ENCODE measurements at places on chromosomes 3 and 15.

- DNase-seq, result no peak
Observed at GRCh38 chr3:17793542-17794195, 51.2 kb upstream of the TBC1D5 start.

DNA sequence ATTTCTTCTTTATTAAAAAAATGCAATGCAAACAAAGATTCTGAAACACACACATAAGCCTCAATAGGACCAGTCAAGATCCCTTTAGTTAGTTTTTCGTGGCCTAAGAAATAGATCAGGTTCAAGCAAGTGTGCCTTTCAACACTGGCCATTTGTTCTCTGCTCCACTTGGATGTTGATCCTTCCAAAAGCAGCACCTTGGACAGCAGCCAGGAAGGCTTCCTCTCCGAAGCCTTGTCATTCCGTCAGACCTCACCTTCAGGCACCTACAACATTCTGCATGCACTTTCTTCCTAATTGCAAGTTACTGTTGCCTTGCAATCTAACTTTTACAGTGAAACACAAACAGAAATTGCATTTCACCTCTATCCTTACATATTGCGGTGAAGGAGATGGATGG is 155.9 kb upstream of the FEZF2 start:
- no peak for DNase-seq

GRCh38 chr3:31919528-31919927 is 61.5 kb downstream of the OSBPL10 start:
- no peak for DNase-seq

DNA sequence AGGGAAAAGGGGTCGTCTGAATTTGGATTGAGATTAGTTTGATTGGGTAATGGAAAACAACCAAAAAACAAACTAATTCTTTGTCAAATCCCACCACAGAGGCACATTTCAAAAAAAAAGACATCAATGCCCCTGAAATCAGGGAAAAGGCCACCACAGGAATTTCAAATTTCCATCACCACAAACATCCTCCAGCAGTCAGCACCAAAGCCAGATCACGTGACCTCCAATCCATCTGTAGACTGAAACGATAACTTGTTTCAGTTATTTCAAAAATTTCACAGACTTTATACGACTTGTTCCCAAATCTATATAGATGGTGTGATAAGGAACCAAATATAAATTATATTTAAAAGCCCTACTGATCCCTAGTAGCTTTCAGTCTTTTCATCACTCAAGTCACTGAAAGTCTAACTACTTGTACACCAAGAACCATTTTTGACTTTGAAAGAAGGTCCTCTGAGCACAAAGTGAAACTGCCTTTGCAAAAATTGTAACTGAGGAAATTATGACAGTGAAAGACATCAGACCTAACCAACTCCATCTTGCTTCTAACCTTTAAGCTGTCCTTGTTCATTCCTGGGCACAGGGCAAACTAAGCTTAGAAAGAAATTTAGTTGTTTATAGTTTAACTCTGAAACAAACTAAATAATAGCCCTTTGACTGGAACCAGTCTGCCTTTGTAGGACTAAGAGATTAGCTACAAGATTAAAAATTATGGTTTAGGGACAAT is 48.1 kb upstream of the PLCL2 start:
- no peak for DNase-seq

GRCh38 chr3:120778776-120779175 is 36.2 kb downstream of the GTF2E1 start:
- no peak for DNase-seq

DNA sequence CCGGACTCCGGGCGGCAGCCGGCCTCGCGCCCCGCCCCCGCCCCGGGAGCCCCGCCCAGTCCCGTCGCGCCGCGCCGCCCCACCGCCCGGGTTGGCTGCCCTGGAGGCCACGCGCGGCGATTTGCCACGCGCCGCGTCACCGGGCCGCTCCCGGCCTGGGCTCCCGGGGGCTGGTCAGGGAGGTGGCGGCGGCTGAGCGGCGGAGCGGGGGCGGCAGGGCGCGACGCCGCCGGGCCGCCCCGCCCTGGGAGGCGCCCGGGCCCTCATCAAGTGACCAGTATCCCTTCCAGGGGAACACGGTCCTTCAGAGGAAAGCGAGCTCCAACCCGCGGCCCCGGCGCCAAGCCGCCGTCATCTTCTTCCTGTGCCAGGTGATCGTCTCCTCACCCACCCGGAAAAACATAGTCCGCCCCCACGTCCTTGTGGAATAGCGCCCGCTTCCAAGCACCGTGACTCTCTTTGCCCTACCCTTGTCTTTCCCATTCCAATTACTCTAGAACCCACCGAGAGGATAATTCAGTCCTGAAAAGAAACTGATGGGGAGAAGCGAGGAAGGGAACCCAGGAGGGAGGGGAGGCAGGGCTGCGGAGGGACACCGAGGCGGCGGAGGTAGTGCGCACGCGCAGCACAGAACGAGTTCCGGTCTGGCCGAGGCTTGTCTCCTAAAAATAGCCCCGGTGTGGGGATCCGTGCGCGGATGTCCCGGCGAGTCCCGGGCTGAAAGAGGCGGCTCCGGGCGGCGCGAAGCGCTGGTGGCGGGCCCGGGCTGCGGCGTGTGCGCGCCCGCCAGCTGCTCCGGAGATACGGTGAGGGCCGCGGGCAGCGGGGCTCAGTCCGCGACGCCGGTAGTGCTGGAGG is at the start of gene MEF2A:
Gene MEF2A (plus strand): TSS at position 686 of the 858 bp plus-strand sequence. CDS start 67,136 bp downstream, outside the sequence.
- peak; percentile 89 for DNase-seq

DNA sequence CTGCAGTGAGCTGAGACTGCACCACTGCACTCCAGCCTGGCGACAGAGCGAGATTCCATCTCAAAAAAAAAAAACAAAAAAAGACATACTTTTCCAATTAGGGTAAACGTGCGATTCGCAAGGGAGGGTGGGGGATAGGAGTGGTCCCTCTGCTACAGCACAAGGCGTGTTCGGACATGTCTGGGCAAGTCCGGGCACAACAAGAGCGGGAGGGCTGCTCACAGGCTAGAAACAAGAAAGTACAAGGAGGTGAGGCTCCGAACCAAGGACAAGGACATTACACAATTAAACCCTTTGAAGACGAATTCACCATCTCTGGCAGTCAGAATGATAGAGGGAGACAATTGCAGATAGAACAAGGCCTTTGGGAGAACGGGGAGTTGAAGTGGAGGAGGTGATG is 32.2 kb upstream of the BCL2A1 start:
- no peak for DNase-seq

DNA sequence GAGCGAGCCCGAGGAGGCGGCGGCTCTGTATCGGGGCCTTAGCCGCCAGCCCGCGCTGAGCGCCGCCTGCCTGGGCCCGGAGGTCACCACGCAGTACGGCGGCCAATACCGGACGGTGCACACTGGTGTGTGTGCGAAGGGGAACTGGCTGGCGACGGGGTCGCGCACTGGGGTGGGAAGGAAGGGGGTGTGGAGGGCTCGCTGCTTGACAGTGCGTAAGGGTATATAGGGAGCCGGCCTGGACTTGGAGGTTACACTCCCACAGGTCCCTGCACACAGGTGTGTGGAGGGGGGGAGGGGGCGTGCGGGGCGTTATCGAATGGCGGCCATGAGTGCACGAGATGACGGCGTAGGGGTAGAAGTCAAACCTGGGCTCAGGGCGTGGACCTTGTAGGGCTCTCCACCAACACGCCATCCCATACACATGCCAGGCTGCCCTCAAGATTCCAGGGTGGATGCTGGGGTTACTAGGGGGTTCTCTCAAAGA is 389 bp downstream of the APEH start:
- peak; percentile 15 for DNase-seq

GRCh38 chr3:126026761-126027160 is 57.2 kb downstream of the SLC41A3 start:
- no peak for DNase-seq

DNA sequence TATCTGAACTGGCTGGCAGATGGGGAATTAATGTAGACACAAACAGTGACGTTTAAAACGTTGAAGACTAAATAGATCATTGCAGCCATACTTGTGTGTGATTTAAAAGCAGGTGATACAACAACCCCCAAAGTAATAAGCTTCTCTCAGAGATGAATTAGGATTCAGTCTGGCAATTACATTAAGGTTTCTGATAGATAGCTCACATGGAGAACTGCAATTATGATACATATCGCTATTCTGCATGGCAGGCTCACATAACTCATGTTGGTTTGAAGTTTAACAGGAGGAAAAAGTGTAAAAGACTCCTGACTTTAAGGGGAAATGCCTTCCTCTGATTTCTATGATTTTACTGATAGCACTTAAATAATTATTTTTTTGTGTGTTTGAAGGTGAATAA is 196.9 kb downstream of the CLSTN2 start:
- no peak for DNase-seq

- DNase-seq, result no peak
Observed at GRCh38 chr3:169218314-169218983, 445.1 kb downstream of the MECOM start.

DNA sequence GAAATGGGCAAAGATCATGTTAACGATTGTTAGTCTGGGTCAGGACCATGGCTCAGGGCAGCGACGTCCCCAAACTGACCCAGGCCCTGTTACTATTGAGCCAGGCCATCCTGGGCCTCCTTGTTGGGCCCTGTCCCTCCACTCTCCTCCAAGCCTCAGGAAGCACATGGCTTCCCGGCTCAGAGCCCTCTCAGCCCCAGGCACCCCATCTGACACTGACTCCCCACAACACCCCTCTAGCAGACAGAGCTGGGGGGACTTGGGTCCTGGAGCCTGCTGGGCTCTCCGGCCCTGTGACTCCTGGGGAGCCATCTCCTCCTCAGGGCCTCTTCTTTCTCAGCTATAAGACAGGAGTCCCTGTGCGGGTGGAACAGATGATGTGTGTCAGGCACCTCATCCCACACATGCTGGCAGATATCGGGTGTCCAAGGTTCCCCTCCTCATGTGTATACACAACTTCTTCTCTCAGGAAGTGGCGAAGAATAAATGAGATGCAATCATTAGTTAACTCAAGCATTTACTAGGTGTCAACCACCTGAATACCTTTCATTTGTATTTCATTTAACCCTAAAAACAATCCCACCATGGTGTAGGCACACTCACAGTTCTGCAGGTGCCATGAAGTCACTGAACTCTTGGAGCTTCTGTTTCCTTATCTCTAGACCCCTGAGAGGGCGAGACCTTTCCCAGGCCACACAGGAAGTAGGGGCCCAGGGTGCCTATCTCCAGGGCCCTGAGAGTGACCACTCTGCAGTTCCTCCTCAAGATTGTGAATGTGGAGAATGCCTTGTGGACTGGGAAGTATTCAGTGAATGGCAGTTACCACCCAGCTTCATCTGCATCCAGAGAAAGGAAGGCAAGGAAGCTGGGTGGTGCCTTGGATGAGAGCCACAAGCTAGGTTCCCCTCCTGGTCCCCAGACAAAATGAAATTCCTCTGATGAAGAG is 282.5 kb upstream of the TLE3 start:
- no peak for DNase-seq

- no peak for DNase-seq
Observed at GRCh38 chr15:40776537-40777141, 6.9 kb downstream of the C15orf62 start.

- DNase-seq, result no peak
Observed at GRCh38 chr3:136380530-136380929, 130.4 kb downstream of the PCCB start.

DNA sequence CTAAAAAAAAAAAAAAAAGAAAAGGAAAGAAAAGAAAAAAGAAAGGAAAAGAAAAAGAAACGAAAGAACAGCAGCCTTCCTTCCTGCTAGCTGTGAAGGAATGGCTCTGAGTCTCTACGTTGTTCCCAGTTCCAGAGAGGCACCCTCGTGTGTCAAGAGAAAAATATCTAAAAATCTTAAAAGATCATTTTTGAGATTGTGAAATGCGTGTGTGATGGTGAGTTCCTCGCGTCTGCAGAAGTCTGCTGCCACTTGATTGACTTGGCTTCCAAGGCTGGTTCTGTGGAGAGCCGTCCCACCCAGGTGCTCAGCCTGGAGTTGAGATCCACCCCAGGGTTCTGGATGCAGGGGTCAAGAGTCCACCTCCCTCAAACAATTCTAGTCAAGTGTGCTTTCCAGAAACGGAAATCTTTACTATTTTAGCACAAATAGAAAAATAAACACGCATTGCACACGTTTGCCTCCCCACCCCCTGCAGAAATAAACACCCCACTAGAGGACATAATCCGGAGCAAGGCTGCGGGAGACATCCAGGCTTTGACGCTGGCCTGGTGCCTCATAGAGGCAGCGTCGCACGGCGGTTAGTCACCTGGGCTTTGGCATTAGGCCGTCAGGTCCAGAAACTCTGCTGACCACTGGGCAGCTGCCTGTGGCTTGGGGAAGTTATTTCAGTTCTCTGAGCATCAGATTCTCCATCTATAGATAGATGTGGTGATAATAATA is 265.4 kb downstream of the FAM43A start:
- no peak for DNase-seq

- DNase-seq, result no peak
Observed at GRCh38 chr3:140898340-140899180, 43.1 kb upstream of the SLC25A36 start.

DNA sequence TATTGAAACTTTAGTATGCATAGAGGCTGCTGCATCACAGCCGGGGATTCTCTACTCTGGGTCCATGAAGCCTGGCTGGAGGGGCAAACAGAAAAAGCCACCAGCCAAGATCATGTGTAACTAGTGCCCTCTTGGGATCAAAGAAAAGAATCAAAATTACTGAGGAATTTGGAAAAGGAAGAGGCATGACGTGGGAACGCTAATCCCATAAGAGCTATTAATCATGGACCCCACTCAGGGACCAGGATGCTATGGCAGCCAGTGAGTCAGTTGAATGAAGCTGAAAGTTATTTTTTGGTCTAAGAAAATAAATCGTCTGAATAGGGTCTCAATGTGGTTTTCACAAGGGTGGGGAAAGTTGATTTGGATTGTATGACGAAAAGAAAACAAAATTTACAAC is 1165.1 kb downstream of the ROBO2 start:
- no peak for DNase-seq

- no peak for DNase-seq
Observed at GRCh38 chr15:58161436-58161930, 23.3 kb downstream of the AQP9 start.

GRCh38 chr15:64305261-64305660 is 50.7 kb downstream of the CSNK1G1 start:
- DNase-seq, result no peak

GRCh38 chr3:20140881-20141280 is 45.1 kb downstream of the SGO1 start:
- DNase-seq, result no peak

- DNase-seq, result no peak
Observed at GRCh38 chr3:17292556-17292955, 407.8 kb downstream of the PLCL2 start.

GRCh38 chr3:9332250-9333030 is 30.4 kb upstream of the THUMPD3 start:
- no peak for DNase-seq

- no peak for DNase-seq
Observed at GRCh38 chr15:70240082-70240481, 142.4 kb upstream of the TLE3 start.

DNA sequence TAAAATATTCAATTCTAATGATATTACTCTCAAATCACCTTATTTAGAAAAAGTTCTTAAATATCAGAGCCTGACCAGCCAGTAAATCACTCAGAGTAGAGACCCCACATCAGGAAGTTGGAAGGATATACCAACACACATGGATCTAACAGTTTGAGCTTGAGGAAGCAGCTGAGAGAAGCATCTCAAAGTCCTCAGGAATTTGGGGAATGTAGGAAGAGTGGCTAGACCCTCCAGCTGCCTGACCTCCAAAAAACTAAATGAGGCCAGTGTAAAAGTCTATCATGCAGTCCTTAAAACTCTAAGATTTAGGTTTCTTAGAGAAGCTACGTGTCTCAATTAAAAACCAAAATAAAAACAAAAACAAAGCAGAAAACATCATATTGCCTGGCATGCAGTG is 55.4 kb downstream of the SETD2 start:
- DNase-seq, result no peak

GRCh38 chr15:47756872-47757271 is 39.6 kb downstream of the SEMA6D start:
- no peak for DNase-seq
